Activated naive CD4-positive, alpha-beta T cell treated with anti-CD3 and anti-CD28 coated beads, Interleukin-2, amount 50 U/mL, for 72 hours (primary cell): ENCODE measurements at places on chromosomes 13 and 19. TPM values are rescaled to one million over a fixed set of nuclear protein-coding genes. Genes with fewer than 3 reads are reported as not detected.
A peak's percentile ranks its signal among the peaks of the same experiment; 100 is the strongest.

DNA sequence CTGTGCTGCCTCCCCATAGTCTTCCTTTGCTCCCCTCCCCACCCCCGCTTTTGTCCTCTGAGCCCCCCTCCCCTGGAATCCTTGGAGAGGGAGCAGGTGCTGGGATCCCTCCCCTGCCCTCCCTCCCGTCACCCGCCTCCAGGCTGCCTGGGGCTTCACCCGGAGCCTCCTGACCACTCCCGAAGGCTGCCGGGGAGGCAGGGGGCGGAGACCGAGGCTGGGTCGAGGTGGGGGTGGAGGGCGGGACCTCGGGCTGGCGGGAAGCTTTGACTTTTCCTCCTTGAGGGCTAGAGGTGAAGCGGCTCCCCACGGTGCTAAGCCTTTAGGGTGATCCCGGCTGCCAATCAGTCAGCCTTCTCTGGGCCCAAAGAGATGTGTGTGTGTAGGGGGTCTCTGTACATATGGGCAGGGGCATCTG is 1.5 kb downstream of the KMT5C start:
- DNase-seq, result peak; percentile 69

DNA sequence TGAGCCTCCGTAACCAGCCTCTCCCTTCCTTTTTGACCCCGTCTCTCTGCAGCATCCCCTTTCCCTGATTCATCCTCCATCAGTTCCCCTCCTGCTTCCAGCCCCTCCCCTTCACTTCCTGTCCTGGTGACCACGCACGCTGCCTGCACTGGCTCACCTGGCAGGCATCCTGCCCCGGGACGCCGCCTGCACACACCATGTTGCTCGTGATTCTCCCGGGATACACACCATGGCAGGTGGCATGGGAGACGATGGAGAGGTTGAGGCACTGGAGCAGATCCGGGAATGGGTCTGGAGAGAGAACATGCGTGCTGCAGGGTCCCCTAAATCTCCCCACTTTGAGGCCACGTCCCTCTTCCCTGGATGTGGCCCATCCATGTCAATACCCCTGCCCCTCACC is 4.2 kb downstream of the KLK12 start:
- DNase-seq, result no peak

The KIR3DL1 gene
- total RNA-seq, result 0.18 TPM

DNA sequence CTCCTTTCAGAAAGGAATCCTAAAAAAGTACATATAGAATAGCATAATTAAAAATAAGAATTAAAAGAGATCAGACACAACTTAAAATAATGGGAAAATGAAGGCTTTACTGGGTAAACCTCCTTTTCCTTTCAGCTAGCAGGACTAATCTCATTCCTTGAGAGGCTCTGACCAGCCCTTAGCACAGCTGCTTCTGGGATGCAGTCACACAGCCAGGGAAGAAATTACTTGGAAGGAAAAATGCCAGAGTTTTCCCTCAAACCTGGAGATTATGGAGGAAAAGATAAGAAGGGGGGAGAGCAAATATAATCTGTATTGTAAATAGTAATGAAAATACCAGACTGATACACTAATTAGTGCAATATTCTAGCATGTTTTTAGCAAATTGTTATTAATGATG is 91.8 kb downstream of the LRCH1 start:
- DNase-seq, result no peak

GRCh38 chr19:1860042-1860775 is 3.2 kb downstream of the KLF16 start:
- DNase-seq, result peak; percentile 60

DNA sequence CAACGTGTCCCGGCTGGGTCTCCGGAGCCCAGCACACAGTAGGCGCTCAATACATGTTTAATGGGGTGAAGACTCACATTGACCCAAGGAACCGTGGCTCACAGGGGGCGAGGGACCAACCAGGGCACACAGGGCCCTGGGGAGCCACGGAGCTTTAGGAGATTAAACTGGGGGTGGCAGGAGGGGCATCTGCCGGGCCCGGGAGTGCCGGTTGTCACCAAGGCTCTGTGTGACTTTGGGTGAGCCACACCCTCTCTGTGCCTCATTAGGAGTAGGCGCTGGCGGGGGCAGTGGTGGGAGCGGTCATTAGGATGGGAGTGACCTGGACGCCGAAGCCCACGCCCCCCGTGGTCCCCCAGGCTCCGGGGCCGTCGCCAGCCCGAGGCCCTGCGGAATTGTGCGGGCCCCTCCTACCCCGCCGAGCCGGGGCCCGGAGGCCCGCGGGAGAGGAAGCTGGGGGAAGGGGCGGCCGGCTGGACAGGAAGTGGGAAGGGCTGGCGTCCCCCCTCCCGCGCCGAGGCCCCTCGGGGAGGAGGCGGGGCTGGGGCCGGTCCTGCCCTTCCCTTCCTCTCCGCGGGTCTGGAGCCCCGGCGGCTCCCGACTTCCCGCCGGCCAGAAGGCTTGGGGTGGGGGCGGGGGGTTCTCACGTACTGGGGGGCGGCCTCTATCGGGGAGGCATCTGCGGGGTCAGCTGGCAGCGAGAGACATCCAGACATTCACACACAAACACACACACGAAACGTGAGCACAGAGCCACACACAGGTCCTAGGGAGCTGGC is 1.8 kb upstream of the SSBP4 start:
- no peak for DNase-seq

- peak; percentile 67 for DNase-seq
These were observed 3.7 kb downstream of the FUZ start for GRCh38 chr19:49809160-49809940.

DNA sequence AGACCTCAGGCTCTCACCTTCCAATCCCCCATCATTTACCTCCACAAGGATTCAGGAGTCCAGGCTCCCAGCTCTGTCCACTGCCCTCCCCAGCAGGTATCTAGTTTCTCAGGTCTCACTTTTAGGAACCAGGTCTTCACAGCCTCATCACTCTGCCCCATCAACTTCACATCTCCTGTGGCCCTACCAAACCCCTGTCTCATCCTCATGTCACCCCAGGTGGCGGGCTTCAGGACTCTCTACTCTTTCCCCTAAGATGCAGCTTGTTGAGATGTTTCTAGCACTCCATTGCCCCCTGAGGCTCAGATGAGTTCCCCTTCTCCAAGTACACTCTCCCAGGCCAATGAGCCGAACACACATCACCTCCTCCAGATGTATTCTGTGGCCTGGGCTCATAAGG is 1.5 kb downstream of the PPFIA3 start:
- DNase-seq, result no peak

GRCh38 chr13:104466016-104466415 is 1399.8 kb upstream of the SLC10A2 start:
- DNase-seq, result no peak

DNA sequence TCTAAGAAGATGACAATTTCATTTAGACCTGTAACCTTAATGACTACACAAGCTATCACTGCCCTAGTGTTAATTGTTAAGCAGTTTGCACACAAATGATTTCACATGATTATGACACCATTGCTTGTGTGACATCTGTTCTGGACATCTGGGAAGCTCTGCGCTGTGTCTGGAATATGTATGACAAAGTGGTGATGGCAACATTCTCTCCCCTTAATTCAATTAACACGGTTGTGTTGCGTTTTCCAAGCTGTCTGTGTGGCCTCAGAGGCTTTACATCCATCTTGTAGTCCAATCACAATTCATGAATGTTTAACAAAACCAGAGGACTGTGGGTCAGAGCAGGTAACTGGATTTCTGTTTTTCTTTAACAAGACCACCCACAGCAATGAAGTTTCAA is 204.4 kb downstream of the COG6 start:
- no peak for DNase-seq

DNA sequence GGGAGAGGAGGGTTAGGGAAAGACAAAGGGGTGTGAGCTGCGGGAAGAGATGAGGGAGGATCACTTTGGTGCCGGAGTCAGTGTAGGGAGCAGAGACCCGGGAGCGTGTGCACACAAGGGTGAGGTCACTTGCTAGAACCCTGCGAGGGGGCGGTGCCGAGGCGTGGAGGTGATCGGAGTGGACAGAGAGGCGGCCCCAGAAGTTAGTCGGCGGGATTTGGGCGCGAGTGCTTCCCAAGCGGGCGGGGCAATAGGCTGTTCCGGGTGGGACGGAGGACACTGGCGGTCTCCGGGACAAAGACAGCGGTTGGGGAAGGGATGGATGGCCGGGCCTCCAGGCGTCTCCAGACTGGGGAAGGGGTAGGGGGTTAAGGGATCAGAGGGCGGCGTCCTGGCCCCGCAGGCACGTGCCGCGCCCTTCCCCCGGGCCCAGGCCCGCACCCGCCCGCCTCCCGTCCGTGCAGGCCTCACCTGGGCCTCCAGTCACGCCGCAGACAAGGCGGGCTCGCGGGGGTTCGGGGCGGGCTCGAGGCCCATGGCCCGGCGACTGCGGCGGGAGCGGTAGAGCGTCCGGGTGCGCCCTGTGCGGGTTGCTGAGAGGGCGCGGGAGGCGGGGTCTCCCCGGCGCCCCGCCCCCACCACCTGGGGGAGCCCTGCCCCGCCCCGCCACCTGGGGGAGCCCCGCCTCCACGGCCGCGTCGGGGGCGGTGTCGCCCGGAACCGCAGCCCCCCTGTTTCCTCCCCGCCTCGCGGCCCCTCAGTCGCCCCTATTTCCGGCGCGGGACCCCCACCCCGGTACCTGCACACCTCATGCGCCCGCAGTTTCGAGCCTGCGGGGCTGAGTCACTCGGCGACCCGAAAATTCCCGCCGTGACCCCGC is at the start of gene LPAR2:
Gene LPAR2, minus strand, starts transcription at position 600 of the 880 bp plus-strand sequence. CDS start 945 bp downstream, outside the sequence.
- DNase-seq, result peak; percentile 73

DNA sequence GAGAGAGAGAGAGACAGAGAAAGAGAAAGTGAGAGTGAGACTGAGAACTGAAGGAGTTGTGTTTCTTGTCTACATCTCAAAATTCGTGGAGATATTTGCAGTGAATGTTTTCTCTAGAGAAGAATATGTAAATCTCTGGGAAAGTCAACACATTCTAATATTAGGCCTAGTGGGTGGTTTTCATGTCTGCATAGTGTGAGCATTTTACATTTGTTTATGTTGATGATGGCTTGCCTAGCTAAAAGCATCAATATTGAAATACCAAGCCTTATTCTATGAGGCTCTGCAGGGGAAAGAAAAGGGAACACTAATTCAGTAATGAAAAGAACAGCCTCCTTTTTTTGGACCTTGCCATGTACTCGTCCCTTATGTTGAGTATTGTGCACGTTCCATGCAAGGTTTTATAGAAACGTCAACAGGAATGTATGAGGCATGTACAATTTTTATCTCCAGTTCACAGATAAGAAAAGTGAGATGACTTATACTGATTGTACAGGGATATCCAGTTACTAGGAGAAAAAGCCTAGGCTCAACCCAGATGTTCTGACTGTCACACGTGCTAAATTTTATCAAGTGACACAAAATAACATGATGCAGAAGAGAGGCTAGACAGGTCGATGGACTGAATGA is 1288.9 kb upstream of the SLC10A2 start:
- DNase-seq, result no peak

The APLP1 gene
- 9.3 TPM for total RNA-seq

DNA sequence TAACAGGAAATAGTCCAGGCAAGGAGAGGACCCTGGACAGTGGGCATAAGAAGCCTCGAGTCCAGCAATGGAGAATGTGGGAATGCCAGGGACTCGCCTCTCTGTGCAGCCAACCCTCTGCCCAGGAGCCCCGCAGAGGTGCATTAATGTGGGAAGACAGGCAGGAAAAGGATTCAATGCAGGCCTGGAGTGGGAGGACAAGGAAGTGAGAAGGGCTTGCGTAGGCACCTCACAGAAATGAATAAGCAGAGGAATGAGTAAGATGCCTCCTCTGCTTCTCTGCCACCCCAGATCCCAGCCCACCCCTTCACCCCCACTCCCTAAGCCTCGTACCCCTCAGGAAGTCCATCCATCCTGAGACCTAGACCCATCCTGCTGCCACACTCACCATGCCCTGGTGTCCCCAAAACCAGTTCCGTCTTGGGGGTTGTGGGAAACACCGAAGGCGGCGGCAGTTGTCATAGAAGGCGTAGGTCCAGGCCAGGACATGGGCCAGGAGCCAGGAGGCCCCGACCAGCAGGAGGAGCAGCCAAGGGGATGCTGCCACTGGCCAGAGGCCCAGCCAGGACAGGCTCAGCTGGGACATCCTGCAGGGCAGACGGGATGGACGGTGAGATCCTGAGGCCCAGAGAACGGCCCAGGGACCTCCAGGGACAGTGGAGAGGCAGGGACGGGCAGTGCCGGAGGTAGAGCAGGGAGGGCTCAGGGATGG is 692 bp downstream of the CYP4F2 start:
- no peak for DNase-seq

The JAK3 gene
- 204 TPM for total RNA-seq

The MBD3L2 gene
- total RNA-seq, result not detected

- no peak for DNase-seq
These were observed 256.6 kb downstream of the NBEA start for GRCh38 chr13:35198613-35199200.

DNA sequence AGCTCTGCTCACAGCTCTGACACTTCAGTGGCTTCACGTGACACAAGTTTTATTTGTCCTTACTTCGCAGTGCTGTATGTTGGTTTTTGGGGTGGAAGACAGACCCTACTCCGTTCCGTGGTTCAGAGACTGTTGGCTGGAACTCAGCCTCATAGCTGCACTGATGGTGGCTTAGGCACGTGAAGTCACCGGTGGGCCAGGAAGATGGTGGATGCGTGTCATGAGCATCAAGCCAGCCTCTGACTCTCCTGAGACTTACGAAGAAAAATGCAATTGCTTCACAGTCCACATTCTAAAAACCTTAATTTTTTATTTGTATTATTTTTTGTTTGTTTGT is 161.4 kb upstream of the SOX1 start:
- DNase-seq, result no peak

DNA sequence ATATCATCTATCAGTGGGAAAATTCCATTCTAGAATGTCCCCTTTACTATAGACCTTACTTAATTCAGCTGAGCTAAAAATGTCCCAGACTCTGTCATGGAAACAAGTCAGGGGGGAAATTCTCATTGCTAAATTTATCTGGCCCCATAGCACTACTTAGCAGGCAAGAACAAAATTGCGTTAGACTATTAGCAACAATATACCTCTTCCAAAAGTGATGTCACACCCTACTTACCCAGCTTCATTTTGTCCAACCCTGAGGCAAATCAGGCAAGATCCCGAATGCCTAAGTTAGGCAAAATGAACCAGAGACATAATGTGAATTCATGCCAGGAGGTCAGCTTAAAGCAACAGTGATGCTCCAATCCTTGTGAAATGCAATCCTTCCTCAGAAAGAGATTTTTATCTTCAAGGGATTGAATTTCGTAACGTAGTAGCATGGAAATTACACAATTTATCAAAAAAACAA is 93.7 kb downstream of the FRY start:
- no peak for DNase-seq

The FFAR2 gene
- not detected for total RNA-seq

- no peak for DNase-seq
These were observed 17.1 kb downstream of the UCHL3 start for GRCh38 chr13:75566658-75567057.

DNA sequence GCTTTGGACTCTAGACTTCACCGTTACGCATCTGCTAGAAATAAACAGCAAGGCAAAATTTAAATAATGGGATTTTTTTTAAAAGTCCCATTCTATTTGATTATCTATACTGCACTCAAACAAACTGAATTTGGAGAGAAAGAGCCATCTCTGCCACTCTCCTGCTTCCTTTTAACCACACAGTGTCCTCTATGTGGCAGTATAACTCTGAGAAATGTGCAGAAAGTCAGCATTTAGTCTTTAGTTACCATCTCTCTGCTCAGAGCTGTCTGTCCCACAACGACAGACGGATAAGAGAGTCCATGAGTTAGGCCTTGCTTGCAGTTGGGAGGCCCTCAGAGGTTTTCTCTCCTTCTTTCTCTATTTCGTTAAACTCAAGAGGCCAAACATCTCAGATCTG is 21.2 kb downstream of the CCNA1 start:
- DNase-seq, result no peak
